Stimulated activated CD4-positive, alpha-beta T cell treated with anti-CD3 and anti-CD28 coated beads, Interleukin-1b, Interleukin-23, amount 100 ng/mL, for 1 hour (primary cell): ENCODE measurements at places on chromosomes 3 and 15.

DNA sequence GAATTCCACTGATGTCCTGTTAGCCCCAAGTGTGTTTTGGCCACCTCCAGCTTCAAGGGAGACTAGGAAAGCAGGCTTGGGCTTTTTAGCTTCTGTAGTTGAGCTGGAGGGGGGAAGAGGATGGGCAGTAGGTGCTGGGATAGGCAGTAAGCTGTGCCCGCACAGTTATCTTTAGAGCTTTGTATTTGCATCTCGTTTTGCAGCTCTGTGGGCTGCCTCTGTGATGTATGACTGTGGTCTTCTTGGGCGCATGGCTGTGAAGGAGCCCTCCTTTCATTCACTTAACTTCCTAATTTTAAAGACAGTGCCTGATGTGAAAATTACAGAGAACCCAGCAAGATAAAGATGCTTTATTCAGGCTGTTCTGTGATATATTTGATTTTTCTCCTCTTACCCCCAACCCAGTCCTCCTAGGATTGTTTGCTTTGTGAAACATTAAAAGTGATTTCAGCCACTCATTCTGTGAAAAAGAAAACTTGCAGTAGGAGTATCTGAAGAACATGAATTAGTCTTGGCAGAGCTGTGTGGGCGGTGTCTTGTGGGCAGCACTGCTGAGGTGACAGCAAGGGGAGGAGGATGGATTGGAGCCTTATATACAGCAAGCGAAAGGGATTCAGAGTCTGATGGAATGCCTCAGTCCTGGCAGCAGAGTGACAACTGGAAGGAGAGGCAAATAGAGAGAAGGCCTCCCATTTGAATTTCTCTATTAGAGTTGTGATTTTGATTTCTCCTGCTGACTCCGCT is 74.3 kb downstream of the LARS2 start:
- DNase-seq = peak; percentile 11

GRCh38 chr3:189132231-189132671 is 39.5 kb upstream of the TPRG1 start:
- DNase-seq = peak; percentile 33

DNA sequence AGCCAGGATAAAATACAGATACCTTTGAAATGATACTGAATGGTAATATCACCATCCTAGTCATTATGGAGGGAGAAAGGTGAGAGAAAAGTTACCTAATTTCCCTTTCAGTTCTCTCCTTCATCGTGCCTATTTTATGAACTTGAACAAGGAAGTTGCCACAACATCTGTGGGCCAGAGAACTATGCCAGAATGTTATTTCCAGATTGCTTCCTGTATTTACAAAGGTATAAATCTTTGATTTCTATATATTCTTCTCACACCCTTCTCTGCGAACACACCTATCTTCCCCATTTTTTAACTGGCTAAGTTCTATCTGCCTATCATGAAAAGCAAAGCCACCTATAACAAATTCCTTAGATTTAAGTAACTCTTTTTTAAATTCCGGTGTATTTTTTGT is 163.6 kb upstream of the GRM7 start:
- DNase-seq = no peak

GRCh38 chr15:98943051-98943508 is 64.5 kb downstream of the PGPEP1L start:
- no peak for DNase-seq

DNA sequence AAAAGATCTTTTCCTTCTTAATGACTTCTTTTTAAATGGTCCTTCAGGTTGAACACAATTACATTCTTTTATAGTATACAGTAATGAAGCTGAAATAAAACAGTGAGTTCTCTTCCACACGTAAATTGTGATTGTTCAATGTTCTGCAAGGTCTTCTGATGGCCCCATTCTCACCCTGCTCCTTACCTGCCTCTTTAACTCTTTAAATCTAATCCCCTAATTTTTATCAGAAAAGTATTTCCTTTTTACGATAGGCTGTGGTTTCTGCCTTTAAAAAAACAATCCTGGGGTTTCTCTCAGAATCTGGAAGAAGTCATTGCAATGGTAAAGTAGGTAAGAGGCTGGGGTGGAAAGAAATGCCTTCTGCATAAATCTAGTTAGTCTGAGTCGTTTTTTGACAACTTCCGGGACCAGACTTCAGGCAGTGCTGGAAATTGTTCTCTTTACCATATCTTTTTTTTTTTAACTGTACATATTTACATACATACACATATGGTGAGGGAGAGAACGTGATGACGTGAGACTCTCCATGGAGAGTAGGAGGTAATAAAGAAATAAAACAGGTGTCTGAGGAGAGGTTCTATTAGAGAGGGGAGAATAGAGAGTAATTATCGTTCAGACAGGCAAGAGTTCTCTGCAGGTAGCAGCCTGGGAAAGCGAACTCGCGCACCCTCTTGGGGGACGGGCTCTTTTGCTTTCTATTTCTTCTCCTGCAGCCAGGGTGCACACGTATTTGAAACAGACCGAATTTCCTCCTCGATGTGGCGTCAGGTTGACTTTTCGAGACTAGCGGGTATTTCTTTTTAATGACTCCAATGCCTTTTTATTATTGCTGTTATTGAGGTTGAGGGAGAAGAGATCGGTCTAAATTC is at the start of gene SIDT1:
TSS of gene SIDT1 (plus strand) at position 730 of the 872 bp plus-strand sequence. CDS start 467 bp downstream, outside the sequence.
- DNase-seq = peak; percentile 37

- no peak for DNase-seq
Observed at GRCh38 chr15:94366781-94367180, 135.4 kb downstream of the MCTP2 start.

- DNase-seq = no peak
Observed at GRCh38 chr3:62653796-62654195, 221.4 kb downstream of the CADPS start.

DNA sequence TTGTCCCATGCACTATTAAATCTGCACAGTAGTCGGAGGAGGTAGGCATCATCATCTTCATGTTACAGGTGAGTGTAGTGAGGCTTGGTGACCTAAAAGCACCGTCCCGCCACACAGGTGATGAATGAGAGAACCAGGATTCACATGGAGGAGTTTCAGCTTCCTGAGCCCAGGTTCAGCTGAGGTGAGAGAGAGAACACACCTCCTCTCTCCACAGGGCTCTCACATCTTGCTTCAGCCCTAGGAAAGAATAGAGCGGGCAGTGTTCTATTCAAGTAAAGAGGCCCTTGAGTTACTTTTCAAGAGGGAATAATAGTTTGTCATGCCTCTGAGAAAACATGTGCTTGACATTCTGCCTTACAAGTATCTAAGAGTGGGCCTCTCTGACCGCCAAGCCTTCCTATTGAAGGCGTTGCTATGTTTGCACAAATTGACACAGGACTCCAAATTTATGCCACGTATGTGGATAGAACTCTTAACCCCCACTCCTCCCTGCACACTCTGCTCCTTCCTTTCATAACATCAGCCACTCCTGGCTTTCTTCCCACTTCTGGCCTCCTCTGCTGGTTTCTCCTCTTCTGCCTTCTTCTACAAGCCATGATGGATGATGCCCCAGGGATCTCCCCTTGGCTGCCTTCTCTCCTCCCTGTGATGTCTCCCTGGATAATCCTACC is 138.3 kb upstream of the ABHD17C start:
- no peak for DNase-seq

DNA sequence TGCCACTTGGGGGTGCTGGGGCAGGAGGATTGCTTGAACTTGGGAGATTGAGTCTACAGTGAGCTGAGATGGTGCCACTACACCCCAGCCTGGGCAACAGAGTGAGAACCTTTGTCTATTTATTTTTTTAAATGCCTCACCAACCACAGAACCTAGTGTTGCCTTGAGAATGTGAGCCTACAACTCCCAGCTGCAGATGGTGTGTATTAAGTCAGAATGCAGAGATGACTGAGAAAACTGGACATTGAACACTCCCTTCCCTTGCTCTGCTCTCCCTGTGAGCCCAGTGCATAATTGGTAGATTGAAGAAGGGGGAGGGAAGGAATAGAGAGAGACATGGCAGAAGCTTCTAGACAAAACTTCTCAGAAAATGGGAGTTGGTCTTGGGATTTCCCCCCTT is 53.5 kb downstream of the CCDC33 start:
- DNase-seq = no peak

- DNase-seq = no peak
Observed at GRCh38 chr3:17135696-17136095, 250.9 kb downstream of the PLCL2 start.

DNA sequence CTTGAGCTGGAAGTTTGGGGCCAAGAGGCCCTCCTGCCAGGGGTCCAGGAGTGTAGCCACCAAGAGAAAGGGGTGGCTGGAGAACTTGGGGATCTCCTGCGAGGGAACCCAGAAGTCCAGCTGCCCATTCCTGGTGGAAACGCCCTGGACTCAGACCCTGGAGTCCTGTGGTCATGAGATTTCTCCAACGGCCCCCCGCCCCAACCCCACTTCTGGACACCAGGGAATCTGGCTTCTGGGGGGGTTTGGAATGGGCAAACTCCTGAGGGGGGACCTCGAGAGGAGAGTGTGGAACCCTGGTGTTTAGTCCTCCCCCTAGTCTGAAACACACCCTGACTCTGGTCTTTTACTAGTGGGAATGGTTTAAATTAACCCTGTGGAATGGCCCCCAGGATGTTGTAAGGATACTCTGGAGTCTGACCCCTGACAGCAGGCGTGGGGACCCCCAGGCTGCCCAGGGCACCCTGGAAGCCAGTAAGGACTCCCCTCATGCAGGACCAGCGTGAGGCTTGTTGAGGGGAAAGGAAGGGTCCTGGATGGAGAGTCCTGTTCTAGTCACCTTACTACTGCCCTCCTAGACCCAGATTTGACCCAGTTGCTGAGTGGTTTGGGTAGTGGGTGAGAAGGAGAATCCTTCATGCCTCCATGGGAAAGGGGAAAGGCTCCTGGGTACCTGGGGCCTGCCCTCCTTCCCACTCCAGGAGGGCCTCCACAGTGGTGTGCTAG is 540 bp downstream of the KLHDC8B start:
- no peak for DNase-seq

GRCh38 chr3:99499235-99500158 is 138.9 kb upstream of the COL8A1 start:
- DNase-seq = no peak

GRCh38 chr15:67838789-67839332 is 984 bp downstream of the RNU6-1 start:
- no peak for DNase-seq

- DNase-seq = no peak
Observed at GRCh38 chr3:73046195-73046594, 15.3 kb upstream of the EBLN2 start.

DNA sequence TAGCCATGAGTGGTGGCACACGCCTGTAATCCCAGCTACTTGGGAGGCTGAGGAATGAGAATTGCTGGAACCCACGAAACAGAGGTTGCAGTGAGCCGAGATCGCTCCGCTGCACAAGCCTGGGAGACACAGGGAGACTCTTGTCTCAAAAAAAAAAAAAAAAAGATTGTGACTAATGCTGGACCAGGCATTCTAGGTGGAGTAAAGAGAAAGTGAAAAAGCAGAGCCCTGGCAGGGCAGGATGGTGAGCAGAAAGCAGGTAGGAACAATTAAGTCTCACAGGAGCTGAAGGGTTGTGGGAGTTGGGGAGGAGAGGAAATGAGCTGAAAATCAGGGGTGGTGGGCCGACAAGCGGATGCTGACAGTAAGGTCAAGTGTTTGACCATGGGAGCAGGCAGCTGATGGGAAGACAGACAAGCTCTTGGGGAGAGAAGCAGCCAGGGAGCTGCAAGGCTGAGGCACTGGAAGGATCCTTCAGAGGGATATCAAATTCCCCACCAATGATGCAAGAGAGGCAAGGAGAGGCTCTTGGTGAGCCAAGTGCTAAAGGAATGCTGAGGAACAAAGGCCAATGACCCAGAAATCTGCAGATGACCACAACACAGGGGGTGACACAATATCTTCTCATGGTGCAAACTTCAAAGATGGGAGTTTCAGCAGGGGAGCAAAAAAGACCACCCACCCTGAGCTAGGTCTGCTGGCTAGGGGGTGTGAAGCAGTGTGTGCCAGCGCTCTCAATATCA is 251.1 kb downstream of the ULK4 start:
- DNase-seq = no peak

DNA sequence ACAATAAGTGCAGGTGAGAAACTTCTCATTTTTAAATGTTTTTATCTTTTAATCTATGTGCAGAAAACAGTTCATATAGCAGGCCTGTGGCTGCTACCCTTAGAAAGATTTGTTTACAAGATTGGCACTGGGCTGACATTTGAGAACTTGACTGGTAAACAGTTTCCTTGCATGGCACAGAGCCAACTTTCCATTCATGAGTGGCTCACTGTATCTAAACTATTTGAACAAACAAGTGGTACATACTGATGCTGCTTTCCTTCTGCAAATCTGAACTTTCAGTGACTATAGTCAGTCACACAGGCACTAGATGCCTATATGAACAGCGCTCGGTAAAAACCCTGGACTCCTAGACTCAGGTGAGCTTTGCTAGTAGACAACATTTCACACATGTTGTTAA is 6.3 kb upstream of the GTPBP8 start:
- no peak for DNase-seq

GRCh38 chr3:167350245-167350862 is 29.7 kb downstream of the ZBBX start:
- no peak for DNase-seq

DNA sequence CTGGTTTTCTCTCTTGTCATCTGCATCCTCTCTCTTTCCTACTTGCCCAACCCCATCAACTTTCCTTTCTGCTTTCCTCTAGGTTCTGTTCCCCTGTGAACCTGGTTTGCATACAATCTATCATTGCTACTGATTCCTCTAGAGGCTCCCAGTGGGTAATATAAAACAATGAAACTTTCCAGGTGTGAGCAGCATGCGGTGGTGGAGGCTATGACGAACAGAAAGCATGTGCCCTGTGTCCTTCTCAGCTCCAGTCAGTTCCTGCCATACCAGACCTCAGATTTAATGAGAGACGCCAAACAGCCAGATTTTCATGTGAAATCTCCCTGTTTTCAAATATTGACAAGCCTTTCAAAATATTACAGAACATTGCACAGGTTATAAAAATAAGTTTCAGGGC is 3.5 kb upstream of the ACAP2 start:
- no peak for DNase-seq

DNA sequence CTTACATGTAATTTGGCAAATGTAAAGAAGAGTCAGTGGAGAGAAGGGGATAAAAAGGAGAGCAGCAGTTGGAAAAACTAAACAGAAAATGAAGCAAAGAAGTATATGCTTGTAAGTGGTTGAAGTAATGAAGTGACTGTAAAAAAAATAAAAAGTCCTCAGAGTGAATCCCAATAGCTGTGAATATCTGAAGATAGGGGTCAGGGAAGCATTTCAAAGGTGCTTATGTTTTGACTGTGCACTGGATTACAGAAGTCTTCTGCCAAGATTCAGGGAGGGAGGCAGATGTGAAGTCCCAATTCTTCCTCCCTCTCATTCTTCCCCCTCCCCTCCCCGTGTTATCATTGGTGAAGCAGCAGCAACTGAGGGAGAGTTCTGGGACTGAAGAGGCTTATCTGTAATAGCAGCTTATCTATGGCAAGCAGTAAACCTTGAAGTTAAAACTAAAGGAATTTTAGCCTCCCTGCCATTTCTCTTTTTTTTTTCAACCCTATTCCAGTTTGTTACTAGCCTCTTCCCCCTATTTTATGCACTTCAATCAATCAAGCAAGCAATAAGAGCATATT is 597.9 kb downstream of the IGSF11 start:
- DNase-seq = no peak

DNA sequence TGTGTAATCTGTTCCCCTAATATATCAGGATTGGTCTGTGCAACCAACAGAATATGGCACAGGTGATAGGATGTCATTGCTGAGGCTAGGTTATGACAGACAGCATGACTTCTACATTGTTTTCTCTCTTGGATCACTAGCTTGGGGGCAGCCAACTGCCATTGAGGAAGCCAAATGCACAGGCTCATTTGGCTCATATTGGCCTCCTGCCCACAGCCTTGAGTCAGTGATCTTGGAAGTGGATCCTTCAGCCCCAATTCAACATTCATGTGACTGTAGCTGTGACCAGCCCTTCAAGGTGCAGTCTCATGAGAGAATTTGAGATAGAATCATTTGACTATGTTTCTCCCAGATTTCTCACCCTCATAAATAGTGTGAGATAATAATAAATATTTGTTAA is 675.6 kb downstream of the GRM7 start:
- DNase-seq = no peak
